ENCODE measurements at places on chromosomes 13 and 19.

GRCh38 chr19:58406818-58407657, 1.4 kb upstream of the ZNF584 start:
- DNase-seq: no peak

DNA sequence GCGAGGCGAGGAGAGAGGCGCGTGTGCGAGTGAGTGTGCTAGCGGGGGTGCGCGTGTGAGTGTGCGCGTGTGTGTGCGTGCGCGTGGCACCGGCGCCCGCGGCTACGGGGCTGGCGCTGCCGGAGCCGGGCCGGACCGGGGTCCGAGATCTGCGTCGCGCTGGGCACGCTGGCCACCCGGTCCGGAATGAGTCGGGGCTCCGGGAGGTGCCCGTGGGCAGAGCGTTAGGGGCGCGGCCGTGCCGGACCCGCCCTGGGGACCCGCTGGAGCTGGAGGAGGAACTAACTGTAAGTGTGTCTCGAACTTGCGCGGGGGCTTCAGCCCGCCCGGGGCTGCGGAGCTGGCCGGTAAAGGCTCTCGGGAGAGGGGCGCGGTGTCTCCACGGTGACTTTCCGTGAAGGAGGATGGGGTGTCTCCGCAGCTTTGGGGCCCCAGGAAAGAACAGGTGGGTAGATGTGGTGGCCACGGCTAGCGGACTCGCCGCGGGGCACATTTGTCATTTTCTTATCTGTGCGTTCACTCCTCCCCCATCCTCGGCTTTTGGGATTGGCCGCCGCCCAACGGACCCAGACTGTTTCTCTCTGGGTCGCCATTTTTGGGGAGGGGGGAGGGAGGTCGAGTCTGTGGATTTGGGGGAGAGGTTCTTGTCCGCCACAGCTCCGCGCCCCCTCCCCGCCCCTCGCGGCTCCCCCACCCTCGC, 10.1 kb upstream of the SOX1 start:
- no peak for DNase-seq

- DNase-seq: no peak
Measured at GRCh38 chr13:74641586-74641985, 507.4 kb upstream of the KLF12 start.

- no peak for DNase-seq
Measured at GRCh38 chr19:7288977-7289376, 5.2 kb downstream of the INSR start.

- no peak for DNase-seq
Measured at GRCh38 chr19:56829596-56829995, 10.9 kb downstream of the PEG3 start.

DNA sequence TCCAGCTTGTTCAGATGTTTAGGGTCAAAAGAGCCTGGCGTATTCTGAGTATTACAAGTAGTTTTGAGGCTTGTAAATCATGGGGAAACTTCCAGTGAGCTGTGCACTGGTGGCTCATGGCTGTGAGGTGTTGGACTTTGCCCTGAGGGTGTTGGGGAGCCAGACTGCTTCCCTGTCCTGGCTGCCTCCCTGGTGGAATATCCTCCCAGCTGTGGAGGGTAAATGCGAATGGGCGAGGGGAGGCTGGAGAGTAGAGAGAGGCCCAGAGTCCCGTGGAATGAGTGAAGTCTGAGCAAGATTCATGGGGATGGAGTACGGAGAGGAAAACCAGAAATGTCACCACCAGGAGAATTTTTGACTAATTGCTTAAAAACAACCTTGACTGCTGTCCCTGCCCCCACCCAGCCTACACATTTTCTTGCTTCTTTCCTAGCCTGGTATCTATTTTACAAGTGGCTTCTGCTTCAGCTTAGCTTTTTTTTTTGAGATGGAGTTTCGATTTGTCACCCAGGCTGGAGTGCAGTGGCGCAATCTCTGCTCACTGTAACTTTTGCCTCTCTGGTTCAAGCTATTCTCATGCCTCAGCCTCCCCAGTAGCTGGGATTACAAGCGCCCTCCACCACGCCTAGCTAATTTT, 3.7 kb downstream of the SNRPA start:
- peak; percentile 32 for DNase-seq

DNA sequence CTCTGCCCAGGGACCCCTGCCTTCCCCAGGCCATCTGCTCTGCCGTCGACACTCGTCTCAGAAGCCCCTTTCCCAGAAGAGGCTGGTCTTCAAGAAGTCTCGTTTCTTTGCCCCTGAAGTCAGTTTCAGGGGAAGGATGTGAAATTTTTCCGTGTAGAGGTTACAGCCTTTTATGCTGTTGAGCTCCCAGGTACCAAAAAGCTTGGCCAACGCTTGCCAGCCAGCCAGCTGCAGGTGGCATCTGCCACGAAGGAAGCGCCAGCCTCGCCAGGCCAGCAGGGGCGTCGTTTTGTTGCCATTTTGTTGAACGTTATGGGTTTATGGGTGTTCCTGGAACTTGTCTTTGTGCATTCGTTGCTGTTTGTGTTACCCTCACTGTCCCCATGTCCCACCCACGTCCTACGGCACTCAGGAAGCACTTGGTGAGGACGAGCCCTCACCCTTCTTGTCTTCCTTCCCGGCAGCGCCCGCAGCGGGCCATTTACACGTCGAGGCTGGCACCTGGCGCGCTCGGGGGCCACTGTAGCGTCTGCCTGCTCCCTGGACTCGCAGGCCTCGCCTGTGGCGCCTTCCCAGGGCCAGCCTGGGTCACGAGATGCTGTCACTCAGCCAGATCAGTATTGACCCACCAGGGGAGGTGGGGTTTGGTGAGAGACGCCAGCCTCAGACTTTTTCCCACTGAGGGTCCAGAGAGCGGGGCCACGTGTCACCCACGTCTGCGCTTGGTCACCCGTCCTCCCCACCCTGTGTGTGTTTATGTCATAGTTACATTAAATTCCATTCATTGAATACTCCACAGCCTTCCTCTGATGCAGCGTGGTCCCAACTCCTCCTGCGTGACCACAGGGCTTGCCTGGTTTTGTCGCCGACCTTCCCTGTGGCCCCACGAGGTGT, 37.1 kb downstream of the AP1M1 start:
- DNase-seq: no peak

DNA sequence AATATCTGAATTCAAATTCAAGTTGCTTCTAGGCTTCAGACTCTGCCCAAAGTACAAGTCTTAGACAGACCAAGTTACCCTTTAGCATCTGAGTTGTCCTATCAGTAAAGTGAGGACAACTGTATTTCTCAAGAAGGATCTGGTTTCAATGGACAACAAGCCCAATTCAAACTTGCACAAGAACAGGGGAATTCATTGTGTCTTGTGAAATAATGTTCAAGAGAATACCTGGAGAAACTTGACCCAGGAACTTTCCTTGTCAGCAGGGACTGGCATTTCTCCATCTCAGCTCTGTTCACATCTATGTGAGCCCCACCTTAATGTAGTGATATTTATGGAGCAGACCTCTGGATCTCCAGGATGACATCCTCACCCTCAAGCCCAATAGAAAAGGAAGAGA, 894.9 kb upstream of the SLC10A2 start:
- DNase-seq: no peak

All from posterior cingulate gyrus (tissue), 11 donors.